ENCODE measurements at places on chromosomes 5 and 9. TPM values are rescaled to one million over a fixed set of nuclear protein-coding genes. Genes with fewer than 3 reads are reported as not detected.

The NRG2 gene
- not detected for total RNA-seq

DNA sequence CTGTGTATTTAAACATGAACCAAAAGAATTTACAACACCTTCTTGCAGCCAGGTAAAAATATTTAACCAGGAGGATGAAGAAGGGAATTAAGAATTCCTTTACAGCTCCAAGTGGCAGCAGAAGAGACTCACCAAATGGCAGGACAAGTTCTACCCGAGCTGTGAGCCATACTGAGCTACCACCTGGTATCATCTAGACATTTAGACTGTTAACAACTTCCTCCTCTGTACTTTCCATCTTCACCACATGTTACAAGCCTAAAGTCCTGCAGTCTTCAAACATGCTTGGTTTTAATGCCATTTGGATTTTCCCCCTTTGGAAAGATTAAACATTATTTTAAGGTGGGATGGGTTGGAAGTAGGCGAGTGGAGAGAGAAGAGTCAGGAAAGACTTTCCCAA is 190.2 kb downstream of the TRPM6 start:
- peaks cover 9% of the 10 kb centered on the region for H3K27me3 ChIP-seq
- no peak for DNase-seq
- H3K36me3 ChIP-seq = no peaks in the 10 kb centered on the region
- no peaks in the 10 kb centered on the region for H3K4me1 ChIP-seq
- no peak overlapping the region for H3K27ac ChIP-seq

DNA sequence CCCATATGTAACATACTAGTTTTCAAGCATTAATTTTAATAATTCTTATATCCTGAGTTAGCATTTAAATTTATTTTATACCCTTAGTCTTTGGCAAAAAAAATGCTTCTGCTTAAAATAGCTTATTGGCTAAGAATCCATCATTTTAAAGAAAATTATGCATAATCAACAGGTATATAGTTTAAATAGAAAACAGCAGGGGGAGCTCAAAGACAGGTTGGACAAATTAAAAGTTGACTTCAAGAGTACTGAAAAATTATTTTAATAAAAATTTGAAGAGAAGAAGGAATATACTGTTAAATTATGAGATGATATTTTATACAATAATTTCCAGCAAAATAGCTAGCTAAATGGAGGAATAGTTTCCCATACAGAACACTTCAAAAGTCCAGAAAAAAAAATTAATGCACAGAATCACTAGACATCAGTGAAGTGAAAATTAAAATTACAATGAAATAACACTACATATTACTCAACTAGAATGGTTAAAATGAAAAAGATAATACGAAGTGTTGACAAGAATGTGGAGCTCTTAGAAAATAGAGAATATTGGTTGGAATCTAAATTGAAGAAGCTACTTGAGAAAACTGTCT is 387.1 kb downstream of the PDE4D start:
- H3K4me3 ChIP-seq = no peak overlapping the region
- H3K36me3 ChIP-seq = no peaks in the 10 kb centered on the region
- H3K4me1 ChIP-seq = no peaks in the 10 kb centered on the region
- peaks cover 12% of the 10 kb centered on the region for H3K27me3 ChIP-seq

The WNK2 gene
- not detected for total RNA-seq

- H3K4me3 ChIP-seq = no peak overlapping the region
- H3K27ac ChIP-seq = no peak overlapping the region
- DNase-seq = no peak
- no peaks in the 10 kb centered on the region for H3K36me3 ChIP-seq
- peaks cover 2% of the 10 kb centered on the region for H3K27me3 ChIP-seq
- no peaks in the 10 kb centered on the region for H3K4me1 ChIP-seq
These were observed 213.9 kb downstream of the TMEM167A start for GRCh38 chr5:82863266-82863665.

- no peak overlapping the region for H3K4me3 ChIP-seq
- DNase-seq = no peak
- peaks cover 13% of the 10 kb centered on the region for H3K27me3 ChIP-seq
- no peak overlapping the region for H3K27ac ChIP-seq
- peaks cover 33% of the 10 kb centered on the region for H3K36me3 ChIP-seq
These were observed 33.0 kb upstream of the NCS1 start for GRCh38 chr9:130139251-130139650.

DNA sequence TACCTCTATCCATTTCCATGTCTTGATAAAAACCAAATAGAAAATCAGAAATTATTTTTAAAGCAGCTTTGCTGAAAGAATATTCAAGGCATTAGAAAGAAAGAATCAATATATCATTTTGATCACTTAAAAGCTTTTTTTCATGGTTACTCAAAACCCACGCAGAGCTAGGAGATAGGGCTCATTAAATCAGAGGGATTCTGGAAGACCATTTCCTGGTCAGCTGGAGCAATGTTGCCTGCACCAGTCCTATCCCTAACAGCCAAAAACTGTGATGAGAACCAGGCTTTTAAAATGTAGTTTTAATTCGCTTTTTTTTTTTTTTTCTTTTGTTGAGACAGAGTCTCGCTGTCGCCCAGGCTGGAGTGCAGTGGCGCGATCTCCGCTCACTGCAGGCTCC is 72.3 kb downstream of the ARSB start:
- peaks cover 10% of the 10 kb centered on the region for H3K36me3 ChIP-seq
- H3K27me3 ChIP-seq = no peaks in the 10 kb centered on the region
- DNase-seq = no peak

The SIMC1 gene
- total RNA-seq = 31.6 TPM

- H3K27ac ChIP-seq = no peak overlapping the region
- no peak overlapping the region for H3K4me3 ChIP-seq
- H3K27me3 ChIP-seq = peaks cover 4% of the 10 kb centered on the region
- no peaks in the 10 kb centered on the region for H3K4me1 ChIP-seq
- DNase-seq = no peak
These were observed 216.6 kb downstream of the TSSK1B start for GRCh38 chr5:113218200-113218599.

DNA sequence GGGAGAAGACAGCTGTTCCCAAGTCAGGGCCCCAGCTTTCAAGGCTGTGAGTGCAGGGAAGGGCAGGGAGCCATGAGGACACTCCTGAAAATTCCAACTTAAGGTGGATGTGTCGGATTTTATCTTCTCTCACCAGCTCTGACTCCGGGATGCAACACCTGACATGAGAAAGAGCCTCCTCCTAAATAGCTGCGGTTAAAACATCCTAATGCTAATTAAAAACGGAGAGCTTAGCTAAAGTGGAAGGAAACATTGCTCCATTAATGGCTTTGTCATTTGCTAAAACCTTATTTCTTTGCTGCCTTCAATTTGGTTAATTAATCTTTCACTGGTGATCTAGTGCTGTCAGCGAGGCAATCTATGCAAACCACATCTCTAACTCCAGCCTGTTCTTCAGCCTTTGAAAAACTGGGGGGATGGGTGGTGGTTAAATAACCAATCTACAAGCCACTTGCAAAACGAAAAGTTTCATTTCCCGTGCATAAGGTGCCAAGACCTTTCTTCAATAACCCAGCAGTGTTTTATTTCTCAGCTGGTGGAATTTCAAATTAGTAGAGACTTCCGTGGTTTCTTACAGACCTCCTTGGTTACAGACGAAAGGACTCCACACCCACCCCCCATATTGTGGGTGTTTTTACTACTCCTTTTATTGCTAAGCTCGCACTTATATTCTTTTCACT is 379.6 kb downstream of the MLLT3 start:
- peak overlapping the region; percentile 14 for H3K4me3 ChIP-seq
- peaks cover 76% of the 10 kb centered on the region for H3K4me1 ChIP-seq
- H3K36me3 ChIP-seq = peaks cover 46% of the 10 kb centered on the region
- peak overlapping the region; percentile 80 for H3K27ac ChIP-seq
- no peaks in the 10 kb centered on the region for H3K27me3 ChIP-seq

DNA sequence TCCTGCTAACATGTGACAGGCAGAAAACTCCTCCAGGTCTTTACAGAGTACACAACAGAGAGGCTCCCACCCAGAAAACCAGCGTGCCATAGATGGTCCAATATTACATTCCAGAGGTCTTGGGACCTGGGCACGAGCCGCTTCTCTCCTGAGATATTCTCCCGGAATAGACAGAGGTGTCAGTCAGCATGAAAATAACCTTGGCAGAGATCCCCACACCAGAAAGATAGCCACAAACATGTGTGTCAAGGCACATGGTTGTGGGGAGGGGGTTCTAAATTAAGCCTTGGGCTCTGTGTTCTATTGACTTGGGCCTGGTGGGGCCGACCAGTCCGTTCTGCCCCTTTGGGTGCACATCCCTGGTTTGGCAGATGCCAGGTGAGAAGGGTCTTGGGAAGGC is 78.4 kb downstream of the BOD1 start:
- no peak overlapping the region for H3K4me3 ChIP-seq
- no peak for DNase-seq
- no peaks in the 10 kb centered on the region for H3K36me3 ChIP-seq
- no peak overlapping the region for H3K27ac ChIP-seq
- peaks cover 3% of the 10 kb centered on the region for H3K27me3 ChIP-seq

The PTGDS gene
- total RNA-seq = 1.3 TPM

The SPATA31D4 gene
- total RNA-seq = not detected

GRCh38 chr5:150349681-150350275 is 7.7 kb upstream of the TCOF1 start:
- H3K36me3 ChIP-seq = no peaks in the 10 kb centered on the region
- H3K27me3 ChIP-seq = peaks cover 12% of the 10 kb centered on the region
- peaks cover 14% of the 10 kb centered on the region for H3K4me1 ChIP-seq
- no peak for DNase-seq
- no peak overlapping the region for H3K4me3 ChIP-seq

GRCh38 chr5:56375011-56375410 is 141.9 kb upstream of the ANKRD55 start:
- H3K4me3 ChIP-seq = no peak overlapping the region
- DNase-seq = no peak

The MACIR gene
- 5.6 TPM for total RNA-seq

The CYSRT1 gene
- total RNA-seq = 0.55 TPM

GRCh38 chr5:57504357-57504756 is 21.7 kb upstream of the ACTBL2 start:
- no peak for DNase-seq
- peaks cover 25% of the 10 kb centered on the region for H3K27me3 ChIP-seq
- no peak overlapping the region for H3K27ac ChIP-seq
- no peaks in the 10 kb centered on the region for H3K36me3 ChIP-seq
- no peak overlapping the region for H3K4me3 ChIP-seq

GRCh38 chr5:67998709-67999261 is 216.8 kb upstream of the PIK3R1 start:
- H3K4me3 ChIP-seq = no peak overlapping the region
- DNase-seq = no peak
- H3K27ac ChIP-seq = no peak overlapping the region
- no peaks in the 10 kb centered on the region for H3K36me3 ChIP-seq
- peaks cover under 1% of the 10 kb centered on the region for H3K27me3 ChIP-seq

The ROR2 gene
- 0.14 TPM for total RNA-seq

DNA sequence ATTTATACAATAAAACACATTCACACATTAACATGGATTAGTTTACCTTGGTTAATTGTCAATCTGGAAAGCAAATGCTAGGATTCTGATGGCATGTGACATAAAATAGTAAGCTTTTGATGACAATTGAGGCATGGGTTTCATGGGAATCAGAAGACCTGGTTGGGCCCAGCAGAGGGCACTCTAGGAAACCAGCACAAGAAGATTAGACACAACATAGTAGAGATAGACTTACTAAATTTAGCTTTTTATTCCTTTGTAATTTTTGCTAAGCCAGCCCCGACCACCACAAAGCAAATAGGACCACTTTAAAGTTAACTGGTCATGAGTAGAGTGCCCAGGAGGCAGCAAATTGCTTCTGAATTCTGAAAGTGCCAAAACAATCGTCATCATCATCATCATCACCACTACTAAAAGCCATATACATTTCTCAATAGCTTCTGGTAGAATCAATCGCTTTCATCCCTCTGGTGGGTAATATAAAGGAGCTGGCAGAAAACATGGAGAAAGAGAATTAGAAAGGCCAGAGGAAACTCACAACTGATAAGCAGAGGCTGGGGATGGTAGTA is 163.2 kb downstream of the ARRDC3 start:
- no peak overlapping the region for H3K27ac ChIP-seq
- peaks cover 8% of the 10 kb centered on the region for H3K4me1 ChIP-seq
- DNase-seq = no peak
- no peak overlapping the region for H3K4me3 ChIP-seq
- H3K27me3 ChIP-seq = peaks cover 3% of the 10 kb centered on the region

DNA sequence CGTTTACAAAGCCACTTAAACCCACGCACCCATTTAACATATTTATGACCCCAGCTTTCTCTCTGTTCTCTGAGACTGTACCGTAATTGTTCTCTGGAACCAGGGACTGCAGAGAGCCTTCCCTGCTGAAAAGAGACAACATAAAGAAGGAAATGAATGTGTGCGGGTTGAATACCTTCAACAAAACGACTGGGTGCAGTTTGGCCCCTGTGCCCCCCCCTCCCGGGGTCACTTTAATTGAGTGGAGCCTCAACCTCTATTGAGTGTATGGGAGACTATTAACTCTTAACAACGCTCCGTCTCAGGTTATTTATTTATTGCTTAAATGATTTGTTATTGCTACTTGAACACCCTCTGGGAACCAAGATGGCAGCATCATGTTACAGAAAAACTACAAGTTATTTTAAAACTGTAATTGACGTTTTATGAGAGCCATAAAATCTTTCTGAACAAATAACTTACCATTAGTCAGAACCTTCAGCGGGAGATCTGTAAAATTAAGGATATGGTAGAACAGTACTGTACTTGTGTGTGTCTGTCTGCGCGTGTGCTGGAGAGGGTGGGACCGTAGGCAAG is 70.6 kb downstream of the GAS1 start:
- DNase-seq = no peak
- no peak overlapping the region for H3K4me3 ChIP-seq
- H3K36me3 ChIP-seq = no peaks in the 10 kb centered on the region
- H3K4me1 ChIP-seq = no peaks in the 10 kb centered on the region
- no peak overlapping the region for H3K27ac ChIP-seq
- peaks cover 2% of the 10 kb centered on the region for H3K27me3 ChIP-seq

DNA sequence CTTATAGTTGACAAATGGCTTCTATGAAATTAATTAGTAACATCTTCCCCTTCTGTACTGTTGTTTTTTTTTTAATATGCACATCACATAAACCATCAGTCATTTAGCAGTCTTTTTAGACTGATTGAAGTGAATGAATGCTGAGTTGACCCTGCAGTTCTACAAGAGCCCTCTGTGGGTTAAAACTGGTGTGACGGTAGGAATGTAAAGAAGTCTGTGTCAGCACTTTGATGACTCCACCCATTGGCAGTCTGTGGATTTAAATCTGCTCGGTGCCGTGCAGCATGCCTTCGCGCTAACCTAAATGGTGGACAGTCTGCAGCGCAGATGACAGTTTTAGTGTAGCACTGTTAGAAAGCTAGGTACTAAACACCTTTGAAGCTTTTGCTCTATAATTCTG is 3.1 kb downstream of the GTF3C4 start:
- no peak for DNase-seq
- no peak overlapping the region for H3K27ac ChIP-seq
- H3K4me1 ChIP-seq = peaks cover 31% of the 10 kb centered on the region
- H3K4me3 ChIP-seq = no peak overlapping the region

DNA sequence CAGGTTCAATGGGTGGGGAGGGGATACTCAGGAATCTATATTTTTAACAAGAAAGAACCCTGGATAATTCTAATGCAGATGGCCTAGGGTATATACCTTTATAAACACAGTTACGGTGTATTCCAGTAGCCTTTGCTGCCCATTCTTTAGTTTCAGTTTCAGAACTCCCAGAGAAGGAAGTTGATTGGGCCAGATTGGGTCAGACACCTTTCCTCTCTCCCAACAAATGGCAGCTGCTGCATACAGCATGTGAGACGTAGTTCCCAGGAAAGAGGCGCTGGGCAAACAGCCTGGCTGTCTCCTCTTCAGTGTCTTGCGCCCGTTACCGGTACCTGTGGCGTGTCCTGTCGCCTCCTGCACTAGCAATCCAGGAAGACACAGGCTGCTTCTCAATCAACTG is 20.4 kb downstream of the ACO1 start:
- no peak overlapping the region for H3K4me3 ChIP-seq
- DNase-seq = no peak
- H3K27ac ChIP-seq = no peak overlapping the region

GRCh38 chr5:102229685-102230084 is 66.4 kb downstream of the SLCO4C1 start:
- no peaks in the 10 kb centered on the region for H3K36me3 ChIP-seq
- no peak for DNase-seq
- no peak overlapping the region for H3K4me3 ChIP-seq
- peaks cover 8% of the 10 kb centered on the region for H3K4me1 ChIP-seq

All from activated naive CD8-positive, alpha-beta T cell treated with anti-CD3 and anti-CD28 coated beads, Interleukin-2, amount 10 ng/mL, durations not matched to agents 7 days and 5 days (primary cell).